Activated gamma-delta T cell treated with anti-CD3 and anti-CD28 coated beads, Interleukin-2, amount 50 U/mL, for 16 hours (primary cell): ENCODE measurements at places on chromosomes 3 and 15.

DNA sequence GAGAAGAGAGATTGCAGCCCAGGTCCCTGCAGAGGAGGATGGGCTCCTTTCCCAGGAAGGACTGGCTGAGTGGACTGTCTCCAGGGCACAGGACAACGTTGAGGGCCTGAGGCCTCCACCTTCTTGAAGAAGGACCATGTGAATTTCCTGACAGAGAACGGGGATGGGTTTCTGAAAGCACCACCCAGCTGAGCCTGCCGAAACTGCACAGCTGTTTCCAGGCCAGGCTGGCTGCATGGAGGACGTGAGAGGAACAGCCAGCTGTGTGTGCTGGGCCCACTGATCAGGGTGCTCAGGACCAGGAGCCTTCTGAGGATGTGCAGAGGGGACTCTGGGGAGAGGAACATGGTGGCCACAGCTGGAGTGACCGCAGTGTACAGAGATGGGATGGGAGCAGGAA is 39.2 kb downstream of the HMCES start:
- DNase-seq: no peak

DNA sequence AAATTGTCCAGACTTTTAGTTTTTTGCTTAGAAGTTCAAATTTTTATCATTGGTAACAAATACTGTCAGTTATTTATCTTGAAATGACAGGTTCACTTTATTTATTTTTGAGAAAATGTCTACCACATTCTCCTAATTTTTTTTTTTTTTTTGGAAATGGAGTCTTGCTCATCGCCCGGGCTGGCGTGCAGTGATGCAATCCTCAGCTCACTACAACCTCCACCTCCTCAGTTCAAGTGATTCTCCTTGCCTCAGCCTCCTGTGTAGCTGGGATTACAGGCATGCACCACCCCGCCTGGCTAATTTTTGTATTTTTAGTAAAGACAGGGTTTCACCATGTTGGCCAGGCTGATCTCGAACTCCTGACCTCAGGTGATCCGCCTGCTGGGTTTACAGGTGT is 16.1 kb upstream of the EBLN2 start:
- no peak for DNase-seq

GRCh38 chr15:94272251-94272898 is 41.0 kb downstream of the MCTP2 start:
- no peak for DNase-seq

DNA sequence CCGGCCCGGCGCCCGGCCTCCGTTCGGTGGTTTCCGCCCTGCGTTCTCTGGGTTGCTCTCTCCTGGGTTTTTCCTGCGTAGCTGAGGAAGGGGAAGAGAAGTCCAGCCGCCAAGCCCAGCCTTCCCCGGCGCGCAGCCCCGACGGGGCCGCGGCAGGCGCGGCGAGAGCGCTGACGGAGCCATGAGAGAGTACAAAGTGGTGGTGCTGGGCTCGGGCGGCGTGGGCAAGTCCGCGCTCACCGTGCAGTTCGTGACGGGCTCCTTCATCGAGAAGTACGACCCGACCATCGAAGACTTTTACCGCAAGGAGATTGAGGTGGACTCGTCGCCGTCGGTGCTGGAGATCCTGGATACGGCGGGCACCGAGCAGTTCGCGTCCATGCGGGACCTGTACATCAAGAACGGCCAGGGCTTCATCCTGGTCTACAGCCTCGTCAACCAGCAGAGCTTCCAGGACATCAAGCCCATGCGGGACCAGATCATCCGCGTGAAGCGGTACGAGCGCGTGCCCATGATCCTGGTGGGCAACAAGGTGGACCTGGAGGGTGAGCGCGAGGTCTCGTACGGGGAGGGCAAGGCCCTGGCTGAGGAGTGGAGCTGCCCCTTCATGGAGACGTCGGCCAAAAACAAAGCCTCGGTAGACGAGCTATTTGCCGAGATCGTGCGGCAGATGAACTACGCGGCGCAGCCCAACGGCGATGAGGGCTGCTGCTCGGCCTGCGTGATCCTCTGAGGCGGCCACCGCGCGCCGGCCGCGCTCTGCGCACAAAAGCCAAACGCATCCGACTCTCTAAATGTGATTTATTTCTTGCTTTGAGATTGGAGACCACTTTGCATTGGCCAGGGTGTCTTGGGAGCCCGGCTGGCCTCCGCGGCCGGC is 727 bp downstream of the RAP2B start:
- DNase-seq: peak; percentile 11

DNA sequence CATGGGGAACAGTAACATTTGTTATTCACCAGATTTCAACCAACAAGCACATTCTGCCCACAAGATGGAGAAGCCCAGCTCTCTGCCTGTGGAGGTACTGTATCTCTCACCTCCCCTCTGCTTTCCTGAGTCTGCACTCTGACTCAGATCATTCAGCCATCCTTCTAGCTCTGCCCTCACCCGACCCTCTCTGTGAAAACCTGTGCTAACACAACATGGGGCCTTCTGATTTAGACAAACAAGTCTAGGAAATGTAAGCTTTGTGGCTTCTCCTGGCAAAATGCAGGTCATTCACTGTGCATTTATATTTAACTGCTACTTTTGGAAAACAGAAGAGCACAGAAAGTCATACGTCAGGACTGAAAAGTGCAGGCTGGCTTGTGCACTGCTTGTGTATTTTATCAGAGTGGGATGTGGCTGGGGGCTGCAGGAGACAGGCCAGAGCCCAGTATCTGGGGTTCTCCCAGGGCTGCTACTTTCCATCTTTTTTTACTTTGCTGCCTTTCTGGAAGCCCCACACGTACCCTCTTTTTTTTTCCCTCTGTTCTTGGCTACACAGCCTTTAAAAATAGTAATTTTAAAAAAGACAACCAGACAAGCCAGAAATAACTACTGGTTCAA is 50.8 kb downstream of the SUSD5 start:
- DNase-seq: no peak

DNA sequence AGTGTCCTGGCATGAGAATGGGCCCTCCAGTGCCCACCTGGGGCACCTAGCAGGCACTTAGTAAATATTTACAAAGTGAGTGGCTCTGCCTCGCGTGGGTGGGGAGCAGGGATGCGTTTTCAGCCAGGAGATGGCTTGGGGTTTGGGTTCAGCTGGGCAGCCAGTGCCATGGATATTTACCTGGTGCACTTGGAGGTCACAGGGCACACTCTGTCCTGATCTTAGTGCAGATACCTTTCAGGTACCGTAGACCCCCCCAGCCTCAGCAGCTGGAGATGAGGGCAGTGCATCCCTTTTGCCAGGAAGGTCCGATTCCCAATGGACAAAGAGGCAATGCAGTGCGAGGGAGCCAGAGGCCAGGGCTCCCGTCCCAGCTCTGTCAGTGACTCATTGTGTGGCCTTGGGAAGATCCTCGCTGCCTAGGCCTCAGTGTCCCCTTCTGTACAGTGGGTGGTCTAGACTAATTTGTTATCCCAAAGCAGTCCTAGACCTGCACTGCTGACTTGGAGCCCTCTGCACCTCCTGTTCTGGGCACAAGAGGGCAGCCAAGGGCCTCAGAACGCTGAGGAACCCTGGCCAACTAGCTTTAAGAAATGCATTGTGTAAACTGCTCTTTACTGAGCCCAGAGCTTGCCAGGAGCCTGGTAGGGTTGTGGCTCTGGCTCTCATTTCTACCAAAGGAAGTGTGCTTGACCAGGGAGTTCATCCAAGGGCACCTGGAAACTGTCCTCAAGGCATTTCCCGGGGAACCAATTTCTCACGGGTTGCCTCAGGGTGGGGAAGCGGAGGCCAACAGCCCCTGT is 16.0 kb downstream of the HDAC11 start:
- peak; percentile 47 for DNase-seq

- DNase-seq: no peak
Measured at GRCh38 chr3:188052169-188053035, 101.6 kb upstream of the LPP start.

- no peak for DNase-seq
Measured at GRCh38 chr15:65804252-65804931, 12.3 kb upstream of the DENND4A start.

- DNase-seq: no peak
Measured at GRCh38 chr15:55319537-55320237, 665 bp downstream of the PIGB start.

- no peak for DNase-seq
Measured at GRCh38 chr3:177141471-177141870, 55.8 kb downstream of the TBL1XR1 start.

- peak; percentile 77 for DNase-seq
Measured at GRCh38 chr15:70299931-70300869, 202.5 kb upstream of the TLE3 start.

- no peak for DNase-seq
Measured at GRCh38 chr3:39141171-39141995, 12.0 kb downstream of the CSRNP1 start.
